AG04450 (cell line): ENCODE measurements at places on chromosomes 2 and 18.

DNA sequence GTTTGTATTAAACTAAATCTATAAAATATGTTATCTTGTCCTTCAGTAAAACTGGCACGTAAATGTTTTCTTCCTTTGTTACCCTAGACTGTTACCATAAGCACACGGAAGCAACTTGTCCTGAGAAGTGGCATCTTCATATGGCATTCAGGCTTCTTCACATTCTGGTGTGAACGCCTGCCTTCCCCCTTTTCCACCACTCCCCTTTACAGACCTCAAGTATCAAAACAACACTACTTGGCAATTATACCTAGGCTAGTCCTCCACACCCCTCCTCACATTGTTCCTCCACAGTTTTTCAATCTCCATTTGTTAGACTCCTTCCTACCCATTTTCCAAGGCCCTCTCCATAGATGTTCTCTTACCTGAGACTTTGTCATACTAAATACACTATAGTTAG, 2.9 kb downstream of the MEX3C start:
- DNase-seq = no peak

- DNase-seq = peak; percentile 8
Measured at GRCh38 chr2:636641-637405, 40.4 kb downstream of the TMEM18 start.

GRCh38 chr2:41723526-41723925, 324.3 kb upstream of the PKDCC start:
- DNase-seq = no peak

- no peak for DNase-seq
Measured at GRCh38 chr2:156852210-156852609, 405.3 kb upstream of the GALNT5 start.
